Activated CD8-positive, alpha-beta memory T cell treated with anti-CD3 and anti-CD28 coated beads for 1 hour (primary cell): ENCODE measurements at places on chromosomes 1 and 21.

- DNase-seq: no peak
These were observed 156.8 kb downstream of the GABPA start for GRCh38 chr21:25891596-25891995.

GRCh38 chr21:31731056-31731856 is 662 bp downstream of the SCAF4 start:
- DNase-seq: peak; percentile 29

DNA sequence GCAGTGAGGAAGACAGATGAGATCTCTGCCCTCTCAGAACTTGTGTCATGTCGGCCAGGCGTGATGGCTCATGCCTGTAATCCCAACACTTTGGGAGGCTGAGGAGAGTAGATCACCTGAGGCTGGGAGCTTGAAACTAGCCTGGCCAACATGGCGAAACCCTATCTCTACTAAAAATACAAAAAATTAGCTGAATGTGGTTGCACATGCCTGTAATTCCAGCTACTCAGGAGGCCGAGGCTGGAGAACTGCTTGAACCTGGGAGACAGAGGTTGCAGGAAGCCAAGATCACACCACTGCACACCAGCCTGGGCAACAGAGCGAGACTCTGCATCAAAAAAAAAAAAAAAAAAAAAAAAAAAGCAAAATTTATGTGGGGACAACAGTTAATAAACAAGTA is 40.9 kb upstream of the RALGPS2 start:
- DNase-seq: no peak

GRCh38 chr1:45843474-45843905 is 40.1 kb downstream of the MAST2 start:
- no peak for DNase-seq

DNA sequence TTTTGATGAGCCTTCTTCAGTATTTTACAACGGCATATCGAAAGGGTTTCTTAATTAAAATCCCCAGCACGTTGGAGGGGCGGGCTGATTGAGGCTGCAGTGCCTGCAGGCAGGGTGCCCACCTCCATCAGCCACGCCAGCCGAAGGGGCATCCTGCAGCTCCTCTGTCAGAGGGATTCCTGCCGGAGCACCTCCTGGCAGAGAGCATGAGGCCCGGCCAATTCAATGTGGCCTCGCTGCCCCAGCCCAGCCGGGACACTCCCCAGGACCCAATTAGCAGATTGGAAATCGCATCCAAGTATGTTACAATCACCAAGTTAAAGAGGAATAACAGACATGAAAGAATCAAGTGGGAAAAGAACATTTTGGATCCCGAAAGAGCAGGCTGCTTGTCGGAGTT is 216.6 kb downstream of the ST6GALNAC3 start:
- DNase-seq: no peak

GRCh38 chr1:224897529-224898327 is 31.7 kb upstream of the DNAH14 start:
- DNase-seq: no peak
